ENCODE measurements at places on chromosomes 16 and 17. TPM values are rescaled to one million over a fixed set of nuclear protein-coding genes. Genes with fewer than 3 reads are reported as not detected.

Gene CYB5D1
- total RNA-seq, result 11.8 TPM

Gene SLC5A10
- not detected for total RNA-seq

Gene SLC16A3
- 111 TPM for total RNA-seq

GRCh38 chr17:75317671-75318070 lies 28.4 kb upstream of the SLC25A19 start:
- H3K4me1 ChIP-seq, result peaks cover 17% of the 10 kb centered on the region
- H3K4me3 ChIP-seq, result no peak overlapping the region
- H3K36me3 ChIP-seq, result peaks cover 22% of the 10 kb centered on the region
- no peak for DNase-seq
- no peaks in the 10 kb centered on the region for H3K27me3 ChIP-seq
- H3K27ac ChIP-seq, result no peak overlapping the region

GRCh38 chr17:16962804-16963203 lies 9.1 kb downstream of the TNFRSF13B start:
- no peak overlapping the region for H3K27ac ChIP-seq
- DNase-seq, result no peak
- H3K4me1 ChIP-seq, result no peaks in the 10 kb centered on the region
- no peaks in the 10 kb centered on the region for H3K36me3 ChIP-seq

- H3K4me3 ChIP-seq, result no peak overlapping the region
- peaks cover 19% of the 10 kb centered on the region for H3K4me1 ChIP-seq
- no peak for DNase-seq
- H3K27ac ChIP-seq, result no peak overlapping the region
- H3K27me3 ChIP-seq, result no peaks in the 10 kb centered on the region
- peaks cover 9% of the 10 kb centered on the region for H3K36me3 ChIP-seq
Observed at GRCh38 chr17:31156326-31156725, 61.5 kb downstream of the NF1 start.

- H3K27me3 ChIP-seq, result peaks cover 3% of the 10 kb centered on the region
- H3K36me3 ChIP-seq, result peaks cover 11% of the 10 kb centered on the region
- DNase-seq, result no peak
- peaks cover 64% of the 10 kb centered on the region for H3K4me1 ChIP-seq
- H3K27ac ChIP-seq, result peak overlapping the region; percentile 42
- no peak overlapping the region for H3K4me3 ChIP-seq
Observed at GRCh38 chr17:65177901-65178300, 40.7 kb downstream of the RGS9 start.

DNA sequence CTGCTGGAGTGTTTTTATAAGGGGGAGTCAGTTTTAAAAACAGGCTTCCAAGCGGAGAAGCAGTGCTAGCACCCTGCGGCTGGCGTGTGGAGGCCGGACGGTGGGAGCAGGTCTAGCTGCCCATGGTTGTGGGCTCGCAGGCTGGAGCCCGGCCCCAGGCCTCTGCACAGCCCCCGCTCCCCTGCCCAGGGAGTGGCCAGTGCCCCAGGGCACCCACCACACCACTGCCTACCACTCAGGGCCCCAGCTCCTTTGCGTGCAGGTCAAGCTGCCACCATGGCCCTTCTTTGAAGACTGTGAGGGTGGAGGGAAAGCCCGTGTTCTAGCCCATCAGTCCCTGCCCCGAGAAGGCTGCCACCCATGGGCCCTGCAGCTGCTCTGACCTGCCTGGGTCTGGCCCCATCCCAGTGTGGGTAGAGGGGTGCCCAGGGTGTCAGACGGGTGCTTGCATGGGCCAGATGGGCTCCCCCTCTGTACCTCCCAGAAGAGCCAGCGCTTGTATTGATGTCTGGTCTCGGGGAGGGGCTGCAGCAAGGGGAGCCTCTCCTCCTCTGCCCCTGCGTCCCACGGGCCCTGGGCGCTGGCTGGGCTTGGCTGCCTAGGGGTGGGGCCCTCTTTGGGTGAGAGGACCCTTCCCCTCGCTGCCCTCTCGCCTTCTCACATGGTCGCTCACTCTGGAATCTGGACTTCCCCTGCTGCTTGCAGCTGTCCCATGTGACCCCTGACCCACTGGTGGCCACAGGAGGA lies 1.5 kb upstream of the NUDT16L1 start:
- H3K4me3 ChIP-seq, result peak overlapping the region; percentile 56
- peaks cover 8% of the 10 kb centered on the region for H3K36me3 ChIP-seq
- no peak for DNase-seq
- no peak overlapping the region for H3K27ac ChIP-seq
- no peaks in the 10 kb centered on the region for H3K27me3 ChIP-seq

DNA sequence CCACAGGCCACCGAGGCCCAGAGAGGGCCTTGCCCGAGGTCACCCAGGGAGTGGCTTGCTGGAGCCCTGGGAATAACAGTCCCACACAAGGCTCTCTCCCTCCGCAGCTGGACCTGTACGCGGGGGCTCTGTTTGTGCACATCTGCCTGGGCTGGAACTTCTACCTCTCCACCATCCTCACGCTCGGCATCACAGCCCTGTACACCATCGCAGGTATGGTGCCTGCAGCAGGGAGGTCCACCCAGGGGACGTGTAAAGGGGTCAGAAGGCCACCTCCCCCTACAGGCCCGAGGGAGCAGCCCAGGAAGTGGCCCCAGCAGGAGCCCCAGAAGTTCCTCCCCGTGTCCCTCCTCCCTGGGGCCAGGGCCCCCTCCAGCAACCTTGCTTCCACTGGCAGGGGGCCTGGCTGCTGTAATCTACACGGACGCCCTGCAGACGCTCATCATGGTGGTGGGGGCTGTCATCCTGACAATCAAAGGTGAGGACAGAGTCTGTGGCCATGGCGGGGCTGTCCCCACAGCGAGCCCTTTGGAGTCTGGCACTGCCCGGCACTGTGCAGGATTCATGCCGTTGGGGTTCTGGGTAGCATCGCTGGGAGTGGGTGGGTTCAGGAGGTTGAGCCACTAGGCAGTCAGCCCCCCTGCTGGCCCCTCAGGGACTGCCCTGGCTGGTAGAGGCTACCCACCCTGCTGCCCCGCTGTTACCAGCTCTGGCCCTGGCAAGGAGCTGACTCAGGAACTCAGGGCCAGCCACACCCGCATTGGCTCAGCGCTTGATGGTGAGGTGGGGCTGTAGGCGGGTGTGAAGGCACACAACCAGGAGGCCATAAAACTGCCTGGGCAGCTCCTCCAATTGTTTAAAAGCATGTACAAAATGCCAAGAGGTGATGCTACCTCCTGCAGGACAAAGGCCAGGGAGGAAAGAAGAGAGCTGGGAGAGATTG lies 17.3 kb downstream of the SLC5A10 start:
- no peak for DNase-seq
- H3K36me3 ChIP-seq, result no peaks in the 10 kb centered on the region
- H3K4me3 ChIP-seq, result no peak overlapping the region
- H3K27ac ChIP-seq, result no peak overlapping the region
- H3K4me1 ChIP-seq, result no peaks in the 10 kb centered on the region
- no peaks in the 10 kb centered on the region for H3K27me3 ChIP-seq
